Breast epithelium (tissue), 4 donors: ENCODE measurements at places on chromosomes 3 and 15. TPM values are rescaled to one million over a fixed set of nuclear protein-coding genes. Genes with fewer than 3 reads are reported as not detected.

GPR160 gene
- 31.9 TPM for total RNA-seq

AADAC gene
- not detected for total RNA-seq

DNA sequence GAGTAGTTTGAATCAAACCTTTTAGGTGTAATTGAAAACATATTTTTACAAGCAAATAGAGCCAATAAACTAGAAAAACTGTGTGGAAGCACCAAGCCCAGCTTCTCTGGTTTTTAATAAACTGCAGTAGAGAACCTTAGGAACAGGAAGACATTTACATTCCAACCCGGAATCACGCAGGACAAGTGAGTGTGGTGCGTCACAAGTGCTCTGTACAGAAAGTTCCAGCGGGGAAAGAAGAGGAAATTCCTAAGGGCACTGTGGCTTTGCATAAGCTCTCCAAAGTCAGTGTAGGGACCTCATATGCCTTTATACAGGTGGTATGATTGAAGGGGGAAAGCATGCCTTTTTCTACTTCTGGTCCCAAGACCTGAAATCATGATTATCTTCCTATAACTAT is 21.6 kb downstream of the COL8A1 start:
- H3K36me3 ChIP-seq: no peaks in the 10 kb centered on the region
- no peak overlapping the region for H3K4me3 ChIP-seq
- H3K27me3 ChIP-seq: no peaks in the 10 kb centered on the region
- no peak overlapping the region for H3K27ac ChIP-seq
- no peak for DNase-seq

ITIH3 gene
- total RNA-seq: 0.88 TPM

DNA sequence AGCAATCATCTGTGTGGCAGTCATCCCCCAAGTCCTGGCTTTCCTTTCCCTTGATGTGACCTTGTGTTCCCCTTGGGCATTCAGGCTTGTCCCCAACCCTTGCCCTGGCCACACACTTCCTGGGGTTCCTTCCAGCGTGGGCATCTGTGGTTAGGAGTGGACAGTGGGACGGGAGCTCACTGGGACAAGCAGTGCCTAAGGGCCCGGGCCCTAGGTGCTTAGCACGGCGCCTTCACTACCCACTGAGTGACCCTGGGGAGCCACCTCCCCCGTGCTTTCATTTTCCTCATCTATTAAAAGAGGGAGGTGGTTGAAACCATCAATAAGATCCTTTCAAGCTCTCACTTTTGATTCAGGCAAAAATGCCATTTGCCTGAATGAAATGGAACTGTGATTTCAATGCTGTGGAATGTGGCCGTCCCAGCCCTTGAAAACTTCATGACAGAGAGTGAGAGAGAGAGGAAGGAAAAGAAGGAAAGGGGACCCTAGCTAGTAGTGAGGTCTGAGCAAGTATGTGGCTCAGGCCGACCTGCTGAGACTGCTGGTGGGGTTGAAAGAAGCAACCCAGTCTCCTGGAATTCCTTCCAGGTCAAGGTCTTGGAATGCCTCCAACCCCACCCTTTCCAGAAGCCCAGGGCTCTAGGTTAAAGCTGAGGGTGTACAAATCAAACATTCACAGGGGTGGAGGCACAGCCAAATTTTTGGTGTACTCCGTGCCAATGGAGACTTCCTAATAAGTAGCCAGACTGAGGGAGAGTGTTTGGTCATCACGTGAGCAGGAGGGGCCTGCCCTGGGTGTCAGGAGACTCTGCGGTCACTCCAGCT is 302.9 kb downstream of the TLE3 start:
- peak overlapping the region; percentile 80 for H3K27ac ChIP-seq
- no peaks in the 10 kb centered on the region for H3K27me3 ChIP-seq
- H3K4me3 ChIP-seq: no peak overlapping the region
- H3K4me1 ChIP-seq: no peaks in the 10 kb centered on the region
- no peaks in the 10 kb centered on the region for H3K36me3 ChIP-seq

- H3K4me3 ChIP-seq: no peak overlapping the region
- peak; percentile 46 for DNase-seq
Observed at GRCh38 chr15:68310178-68310803, 32.7 kb downstream of the FEM1B start.

SH3GL3 gene
- total RNA-seq: not detected

FOXL2NB gene
- total RNA-seq: not detected

PIERCE2 gene
- total RNA-seq: 4.3 TPM

DNA sequence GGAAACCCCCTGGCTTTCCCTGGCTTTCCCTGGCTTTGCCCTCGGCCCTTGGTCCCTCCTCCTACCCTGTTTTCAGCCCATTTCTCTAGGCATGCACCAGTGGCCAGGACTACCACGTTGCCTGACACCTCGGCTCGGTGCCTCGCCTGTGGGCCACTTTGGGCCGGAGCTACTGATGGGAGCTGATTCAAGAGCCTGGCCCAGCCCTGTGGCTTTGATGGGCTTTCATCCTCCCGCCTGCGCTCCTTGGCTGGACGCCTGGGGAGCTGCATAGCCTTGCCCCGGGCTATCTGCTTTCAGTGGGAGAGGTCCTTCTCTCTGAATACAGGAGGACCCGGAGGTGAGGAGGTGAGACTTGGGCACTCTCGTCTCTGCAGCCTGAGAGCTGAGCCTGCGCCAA is 192.7 kb upstream of the HES1 start:
- H3K4me3 ChIP-seq: no peak overlapping the region
- no peaks in the 10 kb centered on the region for H3K27me3 ChIP-seq
- H3K27ac ChIP-seq: no peak overlapping the region
- DNase-seq: no peak
- no peaks in the 10 kb centered on the region for H3K36me3 ChIP-seq

GRCh38 chr3:42210726-42211125 is 55.3 kb downstream of the CCK start:
- no peak overlapping the region for H3K4me3 ChIP-seq
- H3K27me3 ChIP-seq: no peaks in the 10 kb centered on the region
- no peaks in the 10 kb centered on the region for H3K36me3 ChIP-seq
- no peak overlapping the region for H3K27ac ChIP-seq

GRCh38 chr3:149421764-149422163 is 44.3 kb upstream of the TM4SF1 start:
- no peaks in the 10 kb centered on the region for H3K27me3 ChIP-seq
- no peaks in the 10 kb centered on the region for H3K36me3 ChIP-seq
- H3K27ac ChIP-seq: no peak overlapping the region
- H3K4me1 ChIP-seq: no peaks in the 10 kb centered on the region

STRIT1 gene
- total RNA-seq: not detected

DNA sequence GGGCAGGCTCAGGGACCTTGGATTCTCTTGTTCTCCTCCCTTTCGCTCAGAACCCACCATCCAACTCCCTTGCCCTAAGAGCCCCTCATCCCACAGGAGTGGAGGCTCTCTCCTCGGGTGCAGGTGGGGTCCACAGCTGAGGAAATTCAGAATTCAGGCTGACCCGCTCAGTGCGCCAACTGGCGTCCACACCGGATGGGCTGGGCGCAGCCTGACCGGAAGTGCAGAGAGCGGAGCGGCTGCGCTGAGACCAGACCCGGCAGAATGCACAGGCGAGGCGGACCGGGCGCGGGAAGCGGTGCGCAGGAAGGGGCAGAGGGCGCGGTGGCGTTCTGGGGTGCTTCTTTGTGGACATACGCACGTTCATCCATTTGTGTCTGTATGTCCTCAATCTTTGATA is 210.4 kb upstream of the NDN start:
- H3K27me3 ChIP-seq: no peaks in the 10 kb centered on the region
- no peak overlapping the region for H3K27ac ChIP-seq
- no peak overlapping the region for H3K4me3 ChIP-seq
- no peaks in the 10 kb centered on the region for H3K4me1 ChIP-seq

PATL2 gene
- 2.2 TPM for total RNA-seq
